ENCODE measurements at places on chromosomes 3 and 15. TPM values are rescaled to one million over a fixed set of nuclear protein-coding genes. Genes with fewer than 3 reads are reported as not detected.

DNA sequence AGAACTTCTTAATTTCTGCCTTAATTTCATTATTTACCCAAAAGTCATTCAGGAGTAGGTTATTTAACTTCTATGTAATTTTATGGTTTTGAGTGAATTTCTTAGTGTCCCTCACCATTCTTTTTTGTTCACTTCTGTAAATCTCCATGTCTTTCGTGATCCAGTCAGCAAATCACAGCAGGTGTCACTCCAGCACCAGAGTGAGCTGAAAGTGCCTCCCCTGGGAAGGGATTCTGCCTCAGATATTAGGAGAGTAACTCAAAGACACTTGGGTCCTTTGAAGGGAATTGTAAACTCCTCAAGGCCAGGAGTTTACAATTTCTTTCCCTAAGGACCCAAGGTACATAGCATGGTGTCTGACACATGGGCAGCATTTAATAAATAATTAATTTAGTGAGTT is 207.6 kb upstream of the AZI2 start:
- DNase-seq, result no peak

Gene BFSP2
- not detected for total RNA-seq

Gene FYCO1
- 40.7 TPM for total RNA-seq

GRCh38 chr3:127337911-127338531 is 50.2 kb upstream of the PRR20G start:
- no peak for DNase-seq

- no peak for DNase-seq
Measured at GRCh38 chr3:142087676-142088075, 61.7 kb downstream of the TFDP2 start.

- DNase-seq, result no peak
Measured at GRCh38 chr15:39878406-39878785, 41.7 kb downstream of the GPR176 start.

All from breast epithelium (tissue), 4 donors.